Activated CD4-positive, alpha-beta memory T cell treated with anti-CD3 and anti-CD28 coated beads, Interleukin-2, amount 10 ng/mL, durations not matched to agents 7 days and 5 days (primary cell): ENCODE measurements at places on chromosomes 11 and 22. TPM values are rescaled to one million over a fixed set of nuclear protein-coding genes. Genes with fewer than 3 reads are reported as not detected.

- DNase-seq: no peak
Observed at GRCh38 chr11:125397421-125397820, 98.6 kb downstream of the FEZ1 start.

LRRN4CL gene
- total RNA-seq: 0.18 TPM

DNA sequence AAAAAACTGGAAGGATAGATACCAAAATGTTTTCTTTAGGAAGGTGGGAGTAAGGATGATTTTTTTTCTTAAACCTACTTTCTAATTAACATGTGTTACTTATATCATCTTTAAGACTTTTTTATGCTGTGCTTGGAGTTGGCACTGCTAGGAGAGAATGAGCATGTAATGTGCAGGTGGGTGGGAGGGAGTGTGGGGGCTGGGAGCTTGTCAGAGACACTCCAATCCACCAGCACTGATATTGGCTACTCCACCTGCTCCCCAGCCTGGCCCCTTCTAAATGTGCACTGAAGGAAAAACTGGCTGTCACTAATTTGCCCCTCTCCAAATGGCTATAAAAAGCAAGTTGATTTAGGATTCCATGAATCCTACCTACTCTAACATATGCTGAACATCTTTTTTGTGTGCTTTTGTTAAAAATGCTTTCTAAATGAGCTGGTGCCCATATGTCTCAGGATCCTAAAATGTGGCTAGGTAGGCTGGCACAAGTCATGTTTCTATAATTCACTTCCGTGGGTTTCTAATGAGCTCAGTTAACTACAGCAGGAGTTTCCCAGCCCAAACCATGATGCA lies 44.3 kb upstream of the BMAL1 start:
- no peak for DNase-seq

KDM4E gene
- total RNA-seq: not detected

- no peak for DNase-seq
Observed at GRCh38 chr22:44145544-44145943, 35.2 kb upstream of the PARVG start.

GRCh38 chr11:81218440-81218839 lies 1515.2 kb downstream of the FAM181B start:
- DNase-seq: no peak

ALG9 gene
- total RNA-seq: 25.0 TPM

DNA sequence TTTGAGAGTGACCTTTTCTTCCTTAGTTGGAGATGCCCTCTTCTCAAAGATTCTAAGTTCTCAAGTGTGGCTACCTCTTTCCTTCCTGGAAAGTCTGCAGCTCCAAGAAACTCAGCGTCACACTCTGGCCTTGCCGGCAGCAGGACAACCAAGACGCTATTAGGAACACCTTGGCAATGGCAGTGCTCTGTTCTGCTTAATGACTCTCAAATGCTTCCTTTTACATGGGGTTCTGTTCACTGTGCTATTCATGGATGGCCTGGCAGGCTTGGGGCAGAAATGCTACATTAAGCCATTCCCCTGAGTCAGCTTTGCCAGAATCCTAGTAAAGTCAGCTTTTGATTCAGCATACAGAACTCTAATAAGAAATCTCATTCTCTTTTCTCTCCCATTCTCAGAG lies 25.9 kb downstream of the LARGE2 start:
- no peak for DNase-seq

C11orf16 gene
- not detected for total RNA-seq

DNA sequence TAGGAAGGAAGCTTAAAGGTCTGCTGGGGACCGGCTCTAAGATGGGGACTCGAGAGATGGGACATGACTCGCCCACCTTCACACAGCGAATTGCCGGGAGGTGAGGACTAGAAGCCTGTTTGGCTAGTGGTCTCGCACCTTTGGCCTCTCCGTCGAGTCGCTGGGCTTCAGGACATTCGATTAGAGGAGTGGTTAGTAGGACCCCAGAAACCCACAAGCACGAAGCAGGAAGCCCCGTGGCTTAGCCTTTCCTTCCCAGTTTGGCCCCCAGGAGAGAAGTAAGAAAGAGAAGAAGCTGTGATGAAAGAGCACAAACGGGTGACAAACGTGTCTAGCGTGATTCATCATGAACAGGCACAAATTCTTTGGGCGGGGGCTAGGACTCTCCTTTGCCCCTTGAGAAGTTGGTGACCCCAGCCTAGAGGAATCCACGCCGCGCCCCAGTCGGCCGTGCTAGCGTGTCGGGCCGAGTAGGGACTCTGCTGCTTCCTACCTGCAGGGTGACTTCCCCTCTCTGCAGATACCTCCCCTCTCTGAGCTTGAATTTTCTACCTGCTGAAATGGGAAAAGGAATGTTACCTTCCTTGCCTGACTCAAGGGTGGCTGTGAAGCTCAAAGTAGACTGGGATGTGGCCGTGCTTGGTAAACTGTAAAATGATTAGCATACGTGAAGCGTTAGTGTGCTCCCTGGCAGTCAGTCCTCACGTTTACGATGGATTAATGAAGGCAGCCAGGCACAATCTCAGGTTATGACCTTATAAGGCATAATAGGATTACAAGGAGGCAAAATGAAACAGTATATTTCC lies 1.1 kb upstream of the ADM start:
- DNase-seq: no peak

DNA sequence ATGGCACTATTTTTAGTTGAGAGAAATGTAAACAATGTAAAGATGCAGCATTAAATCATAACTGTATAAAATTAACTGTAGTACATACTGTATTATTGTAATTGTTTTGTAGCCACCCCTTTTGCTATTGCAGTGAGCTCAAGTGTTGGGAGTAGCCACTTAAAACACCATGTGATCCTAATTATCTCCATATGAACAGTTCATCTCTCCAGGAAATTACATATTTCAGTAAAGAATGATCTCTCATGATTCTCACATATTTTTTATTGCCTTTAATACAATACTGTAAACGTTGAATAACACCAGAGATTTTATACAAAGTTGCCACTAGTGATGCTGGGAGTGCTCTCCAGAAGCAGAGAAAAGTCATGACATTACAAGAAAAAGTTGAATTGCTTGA lies 1768.6 kb downstream of the LRRC4C start:
- DNase-seq: no peak

DNA sequence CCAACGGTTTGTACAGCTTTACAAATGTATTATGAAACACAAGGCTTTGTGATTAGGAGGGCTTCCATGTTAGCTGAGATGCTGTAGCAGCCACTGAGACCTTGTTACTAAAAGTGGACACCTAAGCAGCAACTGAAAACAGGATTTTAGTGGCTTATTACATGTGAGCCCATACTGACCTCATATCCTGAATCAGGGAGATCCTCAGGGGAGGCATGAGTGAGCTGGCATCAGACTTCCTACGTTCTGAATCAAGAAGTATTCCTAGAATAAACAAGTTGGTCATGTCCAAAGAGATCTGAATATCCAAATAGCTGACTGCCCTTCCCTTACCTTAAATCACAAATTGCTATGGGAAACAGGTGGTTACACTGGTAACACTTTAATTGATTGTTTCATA lies 59.1 kb upstream of the SCUBE2 start:
- no peak for DNase-seq

DNA sequence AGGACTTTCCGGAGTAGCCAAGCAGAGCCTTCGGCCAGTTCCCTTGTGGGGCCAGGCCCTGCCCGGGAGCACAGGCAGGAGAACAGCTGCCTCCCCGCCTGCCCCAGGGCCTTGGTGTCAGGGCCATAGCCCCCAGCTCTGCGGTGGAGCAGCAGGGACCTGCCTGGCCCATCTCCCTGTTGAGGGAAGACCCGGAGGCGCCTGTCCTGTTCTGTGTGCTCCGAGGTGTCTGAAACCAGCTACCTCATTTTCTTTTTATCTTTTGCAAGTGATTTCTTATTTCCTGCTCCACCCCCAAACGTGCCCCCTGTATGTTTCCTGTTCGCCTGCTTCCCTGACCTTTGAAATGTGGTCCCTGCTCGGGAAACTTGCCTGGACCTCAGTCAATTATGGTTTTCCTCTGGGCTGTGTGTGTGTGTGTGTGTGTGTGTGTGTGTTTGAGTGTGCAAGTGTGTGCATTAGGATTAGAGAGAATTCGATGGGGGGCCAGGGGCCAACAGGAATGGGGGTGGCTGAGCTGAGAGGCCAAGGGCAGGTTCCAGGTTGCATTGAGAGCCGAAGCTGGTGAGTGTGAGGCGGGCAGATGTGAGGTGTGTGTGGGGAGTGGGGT lies 19.1 kb downstream of the LRP5 start:
- DNase-seq: no peak

- peak; percentile 87 for DNase-seq
Observed at GRCh38 chr11:15074206-15075161, 1.1 kb downstream of the CALCB start.

CADM1 gene
- total RNA-seq: 1.7 TPM

DNA sequence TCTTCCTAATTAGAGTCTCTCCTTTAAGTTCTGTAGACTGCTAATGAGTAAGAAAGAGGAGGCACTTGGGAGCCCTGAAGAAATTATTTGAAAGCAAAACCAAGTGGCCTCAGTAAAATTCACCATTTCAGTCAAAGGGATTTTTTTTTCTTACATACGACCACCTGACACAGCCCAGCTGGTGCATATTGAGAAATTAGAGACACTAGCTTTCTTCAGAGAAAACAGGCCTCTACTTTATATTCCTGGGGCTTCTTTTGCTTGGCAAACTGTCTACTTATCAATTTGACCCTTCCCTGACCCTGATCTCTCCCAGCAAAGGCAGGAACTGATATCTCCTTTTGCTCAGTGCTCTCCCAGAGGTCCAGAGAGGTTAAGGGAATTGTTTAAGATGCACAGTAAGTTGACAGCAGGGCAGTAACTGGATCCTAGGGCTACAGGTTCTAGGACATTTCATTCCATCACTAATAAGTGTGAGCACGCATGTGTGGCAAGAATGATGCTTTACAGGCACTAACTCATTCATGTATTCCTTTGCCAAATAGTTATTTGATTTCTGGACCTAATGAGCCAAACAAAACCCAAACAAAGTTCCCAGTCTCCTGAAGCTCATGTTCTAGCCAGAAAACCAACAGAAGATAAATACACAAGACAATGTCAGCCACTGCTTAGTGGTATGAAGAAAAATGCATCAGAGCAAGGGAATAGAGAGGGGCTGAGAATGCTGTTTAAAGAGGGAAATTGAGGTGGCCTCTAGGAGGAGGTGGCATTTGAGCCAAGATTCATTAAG lies 467.6 kb downstream of the SOX6 start:
- DNase-seq: no peak
